ENCODE measurements at places on chromosomes 2 and 18. TPM values are rescaled to one million over a fixed set of nuclear protein-coding genes. Genes with fewer than 3 reads are reported as not detected.

DNA sequence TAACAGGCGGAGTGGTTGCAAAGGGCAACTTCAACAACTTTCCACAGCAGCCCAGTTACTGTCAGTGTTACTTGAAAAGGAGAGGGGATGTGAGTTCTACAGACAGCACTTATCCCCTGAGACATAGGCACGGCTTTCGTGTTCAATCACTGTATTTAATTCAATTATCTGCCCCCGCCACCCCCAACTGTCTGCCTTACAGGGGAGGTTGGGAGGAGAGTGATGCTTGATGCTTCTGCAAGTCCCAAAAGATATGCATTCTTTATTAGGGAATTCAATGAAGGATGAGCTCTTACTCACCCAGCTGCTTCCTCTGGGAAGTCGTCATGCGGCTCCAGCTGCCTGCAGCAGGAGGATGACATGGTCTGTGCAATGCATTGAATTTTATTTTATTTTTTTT is 639.9 kb downstream of the DCC start:
- DNase-seq, result no peak

Gene FAHD2B
- 0.72 TPM for total RNA-seq

- DNase-seq, result no peak
These were observed 52.0 kb downstream of the FECH start for GRCh38 chr18:57534511-57534909.

Gene HOXD4
- 2.4 TPM for total RNA-seq

GRCh38 chr2:149258531-149258930 is 71.9 kb upstream of the LYPD6 start:
- no peak for DNase-seq

All from umbilical cord (tissue), 2 donors.